Right forelimb (tissue), 1 donor: ENCODE measurements at places on chromosomes 2 and 18.

GRCh38 chr2:196335221-196335634 lies 163.8 kb upstream of the STK17B start:
- DNase-seq: no peak

GRCh38 chr2:125638345-125638744 lies 1017.6 kb upstream of the GYPC start:
- no peak for DNase-seq

GRCh38 chr2:223019987-223020717 lies 31.8 kb upstream of the KCNE4 start:
- DNase-seq: no peak

DNA sequence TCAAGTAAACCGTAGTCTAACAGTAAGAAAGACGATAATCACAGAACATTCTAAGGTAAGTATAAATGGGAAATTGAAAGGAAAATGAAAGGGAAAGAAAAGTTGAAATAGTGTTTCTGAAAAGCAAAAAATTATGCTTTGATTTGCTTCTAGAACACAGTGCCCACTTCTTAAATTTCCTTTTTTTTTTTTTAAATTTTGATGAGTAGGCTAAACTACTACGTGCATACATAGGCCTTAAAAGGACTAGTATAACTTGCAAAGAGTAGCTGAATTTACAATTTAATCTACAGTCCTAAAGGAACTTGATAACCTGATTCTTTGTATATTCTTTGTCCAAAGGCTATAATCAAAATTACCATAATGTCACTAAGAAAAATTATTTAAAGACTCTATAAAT lies 325.3 kb downstream of the PAX3 start:
- DNase-seq: no peak

GRCh38 chr2:208698114-208698513 lies 291.5 kb downstream of the PTH2R start:
- no peak for DNase-seq

GRCh38 chr2:172097557-172098131 lies 5.1 kb downstream of the DLX2 start:
- DNase-seq: no peak
